ENCODE measurements at places on chromosomes 12 and 14.

DNA sequence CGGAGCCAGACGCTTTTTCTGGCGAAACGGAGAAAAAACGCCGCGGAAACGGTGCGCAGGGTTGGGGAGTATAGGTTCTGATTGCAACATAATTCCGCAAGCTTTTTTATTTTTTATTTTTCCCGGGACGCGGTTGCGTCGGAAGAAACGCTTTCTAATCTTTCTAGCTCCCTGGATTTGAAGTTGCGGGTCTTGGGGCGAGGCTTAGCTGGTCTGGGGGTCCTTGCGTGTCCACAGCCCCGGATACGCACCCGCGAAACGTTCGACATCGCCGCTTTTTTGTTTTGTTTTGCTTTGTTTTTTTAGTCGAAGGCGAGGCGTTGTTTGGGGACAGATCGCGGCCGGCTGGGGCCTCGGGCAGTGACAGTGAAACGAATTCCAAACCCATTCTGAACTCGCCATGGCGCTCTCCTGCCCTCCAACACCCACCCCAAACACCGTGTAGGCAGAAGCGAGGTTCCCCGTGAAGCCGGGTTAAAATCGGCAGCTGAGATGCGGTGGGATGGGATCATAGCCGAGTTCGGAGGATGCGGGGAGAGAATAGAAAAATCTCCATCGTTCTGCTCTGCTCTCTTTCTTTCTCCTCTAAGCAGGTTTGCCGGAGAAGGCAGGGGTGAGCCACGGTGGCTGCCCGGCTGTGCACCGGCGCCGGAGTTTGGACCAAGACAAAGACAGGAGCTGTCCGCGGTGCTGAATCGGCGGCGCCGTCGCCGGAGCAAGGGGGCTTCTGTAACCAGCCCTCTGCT is 8.1 kb upstream of the LHX5 start:
- peak; percentile 42 for DNase-seq

GRCh38 chr12:68675101-68675842 is 11.5 kb upstream of the NUP107 start:
- peak; percentile 55 for DNase-seq

DNA sequence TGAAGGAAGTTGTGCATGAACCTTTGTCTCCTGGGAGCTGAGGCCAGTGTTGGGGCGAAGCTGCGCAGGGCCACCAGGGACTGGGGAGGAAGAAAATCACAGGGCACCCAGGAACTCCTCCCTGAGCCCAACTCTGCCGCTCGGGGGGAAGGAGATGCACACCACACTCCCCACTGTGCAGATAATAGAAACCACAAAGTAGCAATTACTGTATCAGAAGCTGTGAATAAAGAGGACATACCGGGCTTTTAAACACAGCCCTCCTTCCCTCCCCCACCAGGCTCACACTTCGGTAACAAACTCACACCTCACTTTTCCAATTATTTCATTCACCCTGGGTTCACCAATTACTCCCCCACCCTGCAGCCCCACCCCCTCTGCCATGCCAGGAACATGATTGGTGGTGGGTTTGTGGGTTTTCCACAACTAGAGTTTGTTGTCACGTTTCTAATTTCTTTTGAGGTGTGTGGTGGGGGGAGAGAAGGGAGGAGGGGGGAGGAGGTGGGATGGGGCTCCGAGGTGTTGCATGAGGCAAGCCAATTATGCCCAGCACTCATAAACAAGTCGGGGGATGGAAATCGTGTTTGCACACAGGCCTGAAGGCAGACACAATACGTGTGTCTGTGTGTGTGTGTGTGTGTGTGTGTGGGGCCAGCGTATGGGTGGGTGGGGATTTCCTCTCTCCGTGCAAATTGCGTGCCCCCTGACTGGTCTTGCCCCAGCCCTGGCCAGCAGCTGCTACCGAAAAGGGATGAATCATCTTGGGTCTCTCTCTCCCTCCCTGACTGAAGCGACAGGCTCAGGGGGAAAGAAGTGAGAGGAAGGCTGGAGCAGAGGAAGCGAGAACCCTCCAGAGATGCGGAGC is 103.3 kb downstream of the RBM19 start:
- no peak for DNase-seq

GRCh38 chr12:121000530-121000929 is 15.8 kb downstream of the C12orf43 start:
- no peak for DNase-seq

- no peak for DNase-seq
Measured at GRCh38 chr14:32417956-32418552, 89.0 kb downstream of the AKAP6 start.

GRCh38 chr14:89955022-89955744 is 544 bp upstream of the TDP1 start:
- no peak for DNase-seq
